ENCODE measurements at places on chromosomes 1 and 21.

- no peak for DNase-seq
Observed at GRCh38 chr1:220828950-220829586, 42.4 kb downstream of the MTARC1 start.

GRCh38 chr1:156153362-156153761 is at the start of gene SEMA4A:
Gene SEMA4A (plus strand): TSS chr1:156153585. CDS start chr1:156154579, 994 bp downstream.
- DNase-seq: no peak

DNA sequence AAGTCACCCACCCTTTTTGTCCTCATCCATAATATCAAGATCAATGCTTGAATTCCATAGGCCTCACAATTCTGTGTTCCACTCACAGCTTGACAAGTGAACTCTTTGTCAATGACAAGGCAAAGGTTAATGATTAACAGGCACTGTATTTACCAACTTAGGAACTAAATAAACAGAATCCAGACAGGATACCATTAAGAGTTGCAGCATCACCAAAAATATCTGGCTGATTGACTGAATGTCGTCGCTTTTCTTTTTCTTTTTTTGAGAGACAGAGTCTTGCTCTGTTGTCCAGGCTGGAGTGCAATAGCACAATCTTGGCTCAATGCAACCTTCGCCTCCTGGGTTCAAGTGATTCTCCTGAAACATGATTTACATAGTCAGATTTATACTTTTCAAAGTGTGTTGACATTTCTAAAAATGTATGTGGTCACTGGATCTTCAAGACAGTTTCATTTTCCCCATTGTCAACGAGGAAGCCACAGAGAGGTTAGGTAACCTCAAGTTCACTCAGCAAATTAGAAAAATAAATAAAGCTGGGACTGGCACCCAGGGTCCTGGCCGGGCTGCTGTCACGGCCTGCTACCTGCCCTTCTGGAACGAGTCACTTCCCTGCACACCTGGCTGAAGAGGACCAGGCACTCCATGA is 81.0 kb downstream of the PDE9A start:
- no peak for DNase-seq

DNA sequence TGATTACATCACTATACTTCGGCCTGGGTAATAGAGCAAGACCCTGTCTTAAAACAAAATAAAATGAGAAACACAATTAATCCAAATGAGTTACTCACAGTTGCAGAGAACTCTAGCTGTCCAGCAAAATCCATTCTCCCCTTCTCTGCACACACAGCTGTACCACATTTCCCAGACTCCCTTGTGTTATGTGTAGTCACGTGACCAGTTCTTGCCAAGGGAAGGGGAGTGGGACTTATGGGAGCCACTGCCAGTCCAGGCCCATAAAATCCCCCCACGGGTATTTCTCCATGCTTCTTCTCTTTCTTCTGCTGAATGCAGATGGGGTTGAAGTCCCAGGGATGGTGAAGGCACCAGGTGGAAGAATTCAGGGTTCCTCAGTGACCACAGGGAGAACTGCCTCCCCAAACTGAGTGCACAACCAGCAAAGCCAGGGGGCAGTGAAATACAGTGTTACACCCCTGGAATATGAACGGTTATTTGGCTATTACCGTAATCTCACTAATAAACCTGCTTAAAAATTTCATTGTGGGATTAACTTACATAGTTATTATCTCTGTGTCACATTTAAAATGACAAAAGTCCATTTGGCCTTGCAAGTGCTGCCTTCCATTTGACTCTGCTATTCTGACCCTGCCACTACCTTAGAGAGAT is 85.6 kb upstream of the FMN2 start:
- DNase-seq: no peak

DNA sequence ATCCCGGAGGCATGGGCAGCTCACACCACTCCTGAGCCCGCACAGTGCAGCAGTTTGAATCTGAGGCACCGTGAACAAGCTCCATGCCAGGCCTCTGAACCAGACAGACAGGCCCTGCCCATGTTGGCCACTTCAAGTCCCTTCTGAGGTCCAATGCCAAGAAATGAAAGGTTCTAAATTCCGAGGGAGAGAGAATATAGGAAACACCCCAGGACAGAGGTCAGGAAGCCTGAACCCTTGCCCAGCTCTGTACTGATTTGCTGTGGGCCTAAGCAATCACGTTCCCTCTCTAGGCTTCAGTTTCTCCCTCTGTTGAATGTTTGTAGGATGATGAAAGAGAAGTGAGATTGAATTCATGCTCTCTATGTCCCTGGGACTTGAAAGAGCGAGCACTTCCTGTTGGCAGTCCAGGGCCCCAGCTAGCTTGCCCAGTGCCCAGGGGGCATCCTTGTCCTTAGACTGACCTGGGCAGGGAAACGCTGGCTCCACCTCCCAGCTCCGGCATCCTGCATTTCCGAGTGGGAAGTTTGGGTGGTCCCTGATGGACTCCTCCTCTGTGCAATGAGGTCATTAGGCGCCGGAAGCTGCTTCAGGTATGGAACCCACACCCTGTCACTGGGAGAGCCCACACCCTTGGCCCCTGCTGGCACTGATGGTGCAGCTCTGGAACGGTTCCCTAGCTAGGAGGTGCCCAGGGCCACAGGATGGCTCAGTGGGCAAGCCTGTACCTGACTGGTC is 242.4 kb upstream of the TMEM51 start:
- no peak for DNase-seq
